Hepatocyte (in vitro differentiated cells): ENCODE measurements at places on chromosomes 13 and 19. TPM values are rescaled to one million over a fixed set of nuclear protein-coding genes. Genes with fewer than 3 reads are reported as not detected.

The SRRM5 gene
- total RNA-seq: 0.27 TPM in 1 of 2 replicates, not detected in the other

The PET100 gene
- 18.1 and 29.4 TPM in 2 replicates for total RNA-seq

The ZNF649 gene
- total RNA-seq: 13.6 and 16.0 TPM in 2 replicates

The MBOAT7 gene
- total RNA-seq: 73.8 and 93.5 TPM in 2 replicates

The FCAR gene
- not detected in 2 replicates for total RNA-seq

The OVOL3 gene
- not detected in 2 replicates for total RNA-seq

The PPM1N gene
- total RNA-seq: 0.40 and 1.9 TPM in 2 replicates

The SPTBN4 gene
- total RNA-seq: 0.28 and 0.67 TPM in 2 replicates

The SAMD1 gene
- 25.6 and 35.8 TPM in 2 replicates for total RNA-seq

The RPS28 gene
- 293 and 312 TPM in 2 replicates for total RNA-seq

The ZNF578 gene
- total RNA-seq: 0.16 and 0.97 TPM in 2 replicates

The ZGLP1 gene
- total RNA-seq: 2.6 and 5.8 TPM in 2 replicates

The NKPD1 gene
- 0.08 and 0.27 TPM in 2 replicates for total RNA-seq

The ARHGAP33 gene
- 0.84 and 6.7 TPM in 2 replicates for total RNA-seq

The RASGRP4 gene
- total RNA-seq: 0.07 and 0.36 TPM in 2 replicates

The ZNF772 gene
- 18.5 TPM in 2 replicates for total RNA-seq

The KLK1 gene
- 2.7 and 3.9 TPM in 2 replicates for total RNA-seq

The PODNL1 gene
- total RNA-seq: 0.17 TPM in 1 of 2 replicates, not detected in the other

The CGB2 gene
- total RNA-seq: not detected in 2 replicates

The RUBCNL gene
- total RNA-seq: 0.24 and 1.0 TPM in 2 replicates

The FOXA3 gene
- 14.5 and 14.6 TPM in 2 replicates for total RNA-seq

The RGL3 gene
- 20.6 and 27.6 TPM in 2 replicates for total RNA-seq

The CYP2A6 gene
- total RNA-seq: 1.1 and 1.4 TPM in 2 replicates

The ZNF816 gene
- 10.7 and 18.5 TPM in 2 replicates for total RNA-seq

The POU2F2 gene
- total RNA-seq: 0.16 TPM in 1 of 2 replicates, not detected in the other

The SSC5D gene
- 0.04 and 0.80 TPM in 2 replicates for total RNA-seq

The ATXN8OS gene
- 0.23 and 1.0 TPM in 2 replicates for total RNA-seq

The CGB1 gene
- not detected in 2 replicates for total RNA-seq

The GJB2 gene
- 6.1 and 10.3 TPM in 2 replicates for total RNA-seq

The CPT1C gene
- total RNA-seq: 6.2 and 6.7 TPM in 2 replicates

The IZUMO1 gene
- 0.40 and 0.57 TPM in 2 replicates for total RNA-seq

The ACER1 gene
- not detected in 2 replicates for total RNA-seq

The SOX21 gene
- total RNA-seq: 0.12 and 0.90 TPM in 2 replicates

The REEP6 gene
- total RNA-seq: 80.8 and 88.9 TPM in 2 replicates

The BCL3 gene
- 4.3 and 6.3 TPM in 2 replicates for total RNA-seq

The ZNF534 gene
- total RNA-seq: 0.57 TPM in 1 of 2 replicates, not detected in the other

The IQCN gene
- 3.7 and 3.9 TPM in 2 replicates for total RNA-seq

The ANGPTL8 gene
- 24.9 and 25.5 TPM in 2 replicates for total RNA-seq

The PNKP gene
- total RNA-seq: 16.1 and 27.0 TPM in 2 replicates

The MAB21L1 gene
- 16.9 and 20.7 TPM in 2 replicates for total RNA-seq

The KCNN1 gene
- 2.4 and 3.3 TPM in 2 replicates for total RNA-seq

The CALR3 gene
- total RNA-seq: not detected in 2 replicates

The SYNGR4 gene
- not detected in 2 replicates for total RNA-seq

The RDH8 gene
- not detected in 2 replicates for total RNA-seq

The TUBB4A gene
- 1.2 and 4.4 TPM in 2 replicates for total RNA-seq

The RGS9BP gene
- total RNA-seq: 3.1 and 4.0 TPM in 2 replicates

The CCDC70 gene
- not detected in 2 replicates for total RNA-seq

The LGALS14 gene
- 0.88 and 1.2 TPM in 2 replicates for total RNA-seq

The DAPK3 gene
- total RNA-seq: 113 and 140 TPM in 2 replicates

The ACTMAP gene
- 3.2 and 3.8 TPM in 2 replicates for total RNA-seq

The MYO1F gene
- 0.13 and 0.92 TPM in 2 replicates for total RNA-seq

The SYCN gene
- total RNA-seq: 2.5 TPM in 1 of 2 replicates, not detected in the other

The GPR4 gene
- total RNA-seq: not detected in 2 replicates

The LRRC63 gene
- total RNA-seq: 0.68 TPM in 1 of 2 replicates, not detected in the other

The NLRP9 gene
- total RNA-seq: not detected in 2 replicates

The GGACT gene
- 0.70 and 13.6 TPM in 2 replicates for total RNA-seq

The CLEC11A gene
- 27.6 and 30.3 TPM in 2 replicates for total RNA-seq

The F10 gene
- 127 and 148 TPM in 2 replicates for total RNA-seq

The FARP1 gene
- total RNA-seq: 29.0 and 35.5 TPM in 2 replicates
